Stimulated activated CD4-positive, alpha-beta T cell treated with anti-CD3 and anti-CD28 coated beads, TNF-alpha, amount 100 ng/mL, for 24 hours (primary cell): ENCODE measurements at places on chromosomes 12 and 14.

- DNase-seq: no peak
Measured at GRCh38 chr12:42144158-42144407, 591 bp downstream of the GXYLT1 start.

- no peak for DNase-seq
Measured at GRCh38 chr12:29930503-29930902, 146.8 kb upstream of the TMTC1 start.

- no peak for DNase-seq
Measured at GRCh38 chr12:105214148-105214547, 21.8 kb downstream of the APPL2 start.

- no peak for DNase-seq
Measured at GRCh38 chr12:112328456-112329124, 53.6 kb downstream of the HECTD4 start.

DNA sequence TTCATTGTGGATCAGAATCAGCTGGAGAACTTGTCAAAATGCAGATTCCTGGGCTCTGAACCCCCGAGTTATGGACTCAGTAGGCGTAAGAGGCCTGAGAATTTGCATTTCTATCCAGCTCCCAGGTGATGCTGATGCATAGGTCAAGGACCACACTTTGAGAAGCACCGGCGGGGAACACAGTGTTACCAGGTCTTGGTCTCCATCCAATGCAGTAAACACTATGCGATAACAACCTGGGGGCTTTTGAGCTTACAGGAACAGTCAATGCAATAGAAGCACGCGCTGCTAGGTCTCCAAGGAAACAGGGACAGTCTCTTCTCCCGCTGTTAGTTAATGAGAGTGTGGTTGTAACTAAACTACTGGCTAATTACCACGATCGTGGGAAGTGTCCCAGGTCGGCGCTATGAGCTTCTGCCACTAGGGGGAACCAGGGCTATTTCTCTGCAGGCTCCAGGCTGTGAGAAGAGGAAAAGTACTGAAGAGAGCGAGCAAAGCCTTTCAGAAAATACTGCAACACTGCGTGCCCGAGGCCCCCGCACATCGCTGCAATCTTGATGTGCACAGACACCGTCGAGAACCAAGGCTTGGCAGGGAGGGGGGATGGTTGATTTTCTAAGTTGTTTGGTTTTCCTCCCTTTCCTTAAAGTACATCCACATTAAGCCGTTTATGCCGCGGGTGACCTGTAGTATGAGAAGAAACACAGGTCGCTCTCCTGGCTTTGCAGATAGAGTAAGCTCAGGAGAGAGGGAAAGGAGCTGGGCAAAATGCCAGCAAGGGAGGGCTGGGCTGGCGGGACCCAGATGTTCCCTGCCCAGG lies 52.0 kb upstream of the KCNA1 start:
- DNase-seq: peak; percentile 75

GRCh38 chr12:65860600-65860999 lies 36.3 kb downstream of the HMGA2 start:
- DNase-seq: no peak

DNA sequence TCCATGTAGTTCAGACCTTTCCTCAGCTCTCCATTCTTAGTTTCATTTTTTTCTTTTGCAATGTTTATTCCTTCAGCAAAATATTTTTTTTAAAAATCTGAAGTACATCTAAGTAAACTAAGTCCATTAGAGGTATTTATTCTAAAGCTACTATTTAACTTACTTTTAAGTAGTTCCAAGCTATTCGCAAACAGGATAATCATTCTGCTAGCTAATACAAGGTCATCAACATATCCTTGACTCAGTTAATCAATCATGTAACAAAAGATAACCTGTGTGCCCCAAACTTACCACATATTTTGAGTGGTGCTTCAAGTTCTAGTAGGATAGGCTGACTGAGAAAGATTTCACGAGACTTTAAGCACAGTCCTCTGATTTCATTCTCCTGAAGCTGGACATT lies 11.2 kb downstream of the PPP1CC start:
- no peak for DNase-seq

GRCh38 chr14:26526137-26526536 lies 71.7 kb downstream of the NOVA1 start:
- no peak for DNase-seq

GRCh38 chr12:101620762-101621133 lies 26.0 kb downstream of the MYBPC1 start:
- no peak for DNase-seq

DNA sequence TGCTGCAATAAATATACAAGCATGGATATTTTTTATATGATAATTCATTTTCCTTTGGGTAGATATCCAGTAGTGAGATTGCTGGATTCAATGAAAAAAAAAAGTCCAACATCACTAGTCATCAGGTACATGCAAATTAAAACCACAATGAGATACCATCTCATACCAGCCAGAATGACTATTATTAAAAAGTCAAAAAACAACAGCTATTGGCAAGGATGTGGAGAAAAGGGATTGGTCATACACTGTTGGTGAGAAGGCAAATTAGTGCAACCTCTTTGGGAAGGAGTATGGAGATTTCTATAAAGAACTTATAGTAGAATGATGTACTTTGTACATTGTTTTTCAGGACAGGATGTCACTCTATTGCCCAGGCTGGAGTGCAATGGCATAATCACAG lies 531.2 kb upstream of the MGAT4C start:
- DNase-seq: no peak

DNA sequence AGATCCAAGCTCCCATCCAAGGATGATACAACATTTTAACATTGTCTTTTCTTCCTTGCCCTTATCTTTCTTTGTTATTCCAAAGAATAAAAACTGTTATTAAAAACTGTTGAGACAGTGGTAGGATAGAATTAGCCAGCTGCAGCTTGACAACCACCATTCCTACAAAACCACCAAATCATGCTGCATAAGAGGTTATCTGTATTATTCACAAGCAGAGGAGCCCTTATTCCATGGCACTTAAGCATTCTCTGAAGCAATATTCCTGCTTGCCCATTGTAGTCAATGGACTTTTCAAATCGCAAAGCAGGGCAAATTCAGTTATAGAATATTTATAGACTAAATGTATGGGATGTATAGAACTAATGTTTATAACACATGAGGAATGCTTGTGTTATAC lies 3.4 kb downstream of the ABCD2 start:
- DNase-seq: no peak

DNA sequence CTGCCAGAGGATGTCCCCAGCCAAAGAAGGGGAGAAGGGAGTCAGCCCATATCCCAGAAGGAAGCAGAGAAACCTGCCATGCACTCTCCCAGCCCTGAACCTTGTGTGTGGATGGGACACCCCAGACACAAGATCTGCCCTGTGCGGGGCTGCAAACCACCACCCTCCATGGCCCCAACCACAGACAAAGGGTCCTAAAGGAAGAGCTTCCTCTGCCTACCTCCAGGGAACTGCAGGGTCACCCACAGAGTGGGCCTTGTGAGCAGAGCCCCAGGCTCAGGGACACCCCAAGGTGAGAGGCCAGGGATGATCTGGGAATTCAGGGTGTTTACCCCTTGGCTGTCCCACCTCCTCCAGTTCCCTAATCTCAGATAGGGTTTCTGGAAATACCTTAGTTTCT lies 56.5 kb downstream of the ISCA2 start:
- no peak for DNase-seq

GRCh38 chr12:64733857-64734256 lies 25.3 kb downstream of the GNS start:
- no peak for DNase-seq

DNA sequence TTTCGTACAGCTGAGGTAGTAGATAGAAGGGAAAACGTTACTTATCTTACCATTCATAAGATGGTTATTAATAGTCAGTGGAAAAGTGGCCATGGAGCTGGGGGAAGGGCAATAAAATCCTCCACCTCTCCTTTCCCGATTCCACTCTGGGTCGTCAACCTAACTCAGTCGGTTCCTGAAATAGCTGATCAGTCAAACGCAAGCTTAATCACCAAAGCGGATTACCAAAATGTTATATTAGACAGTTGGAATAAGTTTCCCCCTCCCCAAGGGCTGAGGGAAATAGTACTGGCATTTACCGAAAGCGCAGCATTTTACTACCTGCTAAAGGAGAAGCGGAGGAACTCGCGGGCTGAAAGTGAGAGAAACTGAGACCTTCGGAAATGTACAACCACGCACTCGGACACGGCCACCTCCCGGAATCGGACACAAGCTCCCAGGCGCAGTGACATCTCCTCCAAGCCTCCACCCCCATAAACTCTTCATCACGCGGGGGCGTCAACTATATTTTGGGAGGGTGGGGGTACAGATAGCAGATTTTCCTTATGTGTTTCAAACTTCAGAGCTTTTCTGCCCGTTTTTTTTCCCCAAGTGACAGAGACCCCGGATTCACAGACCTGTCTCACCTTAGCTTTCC lies 1.2 kb downstream of the PPM1H start:
- DNase-seq: no peak
